ENCODE measurements at places on chromosomes 4 and X.

GRCh38 chr4:120685756-120686278 lies 236.7 kb downstream of the PRDM5 start:
- DNase-seq = no peak

DNA sequence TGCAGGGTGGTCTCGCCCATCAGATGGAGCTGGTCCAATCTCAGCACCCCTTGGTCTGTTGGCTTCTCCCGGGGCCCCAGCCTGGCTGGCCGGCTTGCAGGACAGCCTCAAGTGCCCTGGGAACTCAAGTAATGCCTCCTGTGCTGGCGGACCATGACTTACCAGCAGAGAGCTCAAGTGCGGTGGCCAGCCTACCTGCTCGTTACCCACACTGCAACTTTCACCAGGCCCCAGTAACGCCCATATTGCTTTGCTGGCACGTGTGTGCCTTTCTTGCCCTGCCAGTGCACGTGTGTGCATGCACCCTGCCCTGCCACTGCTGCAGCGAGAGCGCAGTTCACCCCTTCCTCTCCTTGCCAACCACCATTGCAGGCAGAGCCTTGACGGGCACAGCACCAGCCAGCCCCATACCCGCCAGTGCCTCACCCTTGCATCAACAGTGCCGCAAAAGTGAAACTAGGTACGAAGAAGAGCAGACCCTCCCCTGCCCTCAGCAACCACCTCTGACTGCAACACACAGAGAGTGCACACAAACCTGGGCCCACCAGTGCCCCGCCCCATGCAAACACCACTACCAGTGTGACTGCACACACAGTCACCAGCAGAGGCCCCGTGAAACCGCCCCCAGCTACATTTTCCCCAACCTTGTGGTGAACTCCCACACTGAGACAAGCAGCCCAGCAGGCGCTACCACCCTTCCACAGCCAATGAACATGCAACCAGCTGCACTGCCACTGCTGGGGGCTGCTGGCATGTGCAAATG lies 88.9 kb upstream of the POU3F4 start:
- DNase-seq = no peak

- DNase-seq = no peak
Observed at GRCh38 chr4:70743731-70744130, 22.0 kb downstream of the RUFY3 start.

- DNase-seq = no peak
Observed at GRCh38 chr4:39808231-39808749, 110.4 kb downstream of the UBE2K start.

- DNase-seq = no peak
Observed at GRCh38 chr4:15868111-15868510, 70.4 kb downstream of the FGFBP1 start.

DNA sequence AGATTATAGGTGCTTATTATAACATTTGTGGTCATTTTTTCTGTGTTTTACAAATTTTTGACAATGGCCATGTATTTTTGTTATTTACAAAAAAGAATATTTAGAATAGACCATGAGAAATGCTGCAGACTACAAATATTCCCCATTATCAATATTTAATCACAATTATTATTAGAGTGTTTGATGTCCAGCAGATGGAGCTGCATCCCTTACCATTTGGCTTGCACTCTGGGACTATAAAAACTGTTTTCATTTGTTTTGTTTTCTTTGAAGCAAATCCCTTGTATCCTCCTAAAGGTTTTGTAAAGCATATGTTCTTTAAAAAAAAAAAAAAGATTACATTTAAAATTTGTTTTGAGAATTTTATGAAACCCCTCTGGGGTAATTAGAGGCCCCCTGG lies 85.6 kb upstream of the CXorf66 start:
- no peak for DNase-seq

All from globus pallidus (tissue), 1 donor.